Cerebellar cortex (tissue), 1 donor: ENCODE measurements at places on chromosomes 6 and 20.

DNA sequence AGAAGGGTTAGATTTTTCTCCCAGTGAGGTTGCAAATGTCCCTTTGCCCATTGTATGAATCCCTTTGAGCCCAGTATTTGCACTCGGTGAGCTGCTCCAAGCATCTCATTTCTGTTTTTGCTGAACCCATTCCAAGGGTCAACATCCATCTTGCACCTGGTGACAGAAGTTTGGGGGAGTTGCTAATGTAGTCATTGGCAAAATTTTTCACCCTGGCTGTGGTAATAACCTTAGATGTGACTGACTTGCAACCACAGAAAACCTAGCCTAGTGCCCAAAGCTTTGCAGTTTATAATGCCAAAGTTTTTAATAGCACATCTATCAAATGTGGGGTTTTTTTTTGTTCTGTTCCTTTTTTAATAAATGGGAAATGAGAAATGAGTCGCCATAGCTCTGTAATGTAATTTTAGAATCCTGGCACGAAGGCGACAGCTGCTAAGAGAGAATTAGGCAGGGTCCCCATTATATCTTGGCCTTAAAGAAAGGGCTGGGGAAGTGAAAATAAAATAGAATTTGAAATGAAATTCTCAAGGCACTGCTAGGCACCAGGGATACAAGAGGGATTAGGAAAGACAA is 682.8 kb downstream of the KIF16B start:
- no peak for DNase-seq

DNA sequence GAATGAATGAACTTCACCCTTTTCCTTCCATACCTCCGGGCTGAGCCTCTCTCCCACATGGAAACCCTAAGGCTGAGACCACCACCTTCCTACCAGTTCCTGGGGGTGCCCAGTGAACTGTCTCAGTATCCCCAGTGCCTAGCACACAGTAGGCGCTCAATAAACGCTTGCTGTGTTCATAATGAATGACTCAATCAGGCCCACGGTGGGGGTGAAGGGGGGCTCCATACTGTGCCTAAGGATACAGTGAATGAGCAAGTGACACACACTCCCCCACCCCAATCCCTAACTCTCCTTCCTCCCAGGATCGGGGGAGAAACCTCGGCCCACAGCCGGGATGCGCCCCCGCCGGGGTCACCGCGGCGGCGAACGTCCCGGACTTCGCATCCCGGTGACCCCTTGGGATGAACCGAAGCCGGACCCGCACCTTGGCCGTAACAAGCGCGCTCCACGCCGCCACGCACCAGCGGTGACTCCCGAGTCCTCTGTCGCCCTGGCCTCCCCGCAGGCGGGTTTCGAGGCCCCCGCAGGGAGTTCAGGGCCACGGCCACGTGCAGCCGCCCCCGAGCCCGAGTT is 592 bp downstream of the KCNG1 start:
- DNase-seq = no peak

DNA sequence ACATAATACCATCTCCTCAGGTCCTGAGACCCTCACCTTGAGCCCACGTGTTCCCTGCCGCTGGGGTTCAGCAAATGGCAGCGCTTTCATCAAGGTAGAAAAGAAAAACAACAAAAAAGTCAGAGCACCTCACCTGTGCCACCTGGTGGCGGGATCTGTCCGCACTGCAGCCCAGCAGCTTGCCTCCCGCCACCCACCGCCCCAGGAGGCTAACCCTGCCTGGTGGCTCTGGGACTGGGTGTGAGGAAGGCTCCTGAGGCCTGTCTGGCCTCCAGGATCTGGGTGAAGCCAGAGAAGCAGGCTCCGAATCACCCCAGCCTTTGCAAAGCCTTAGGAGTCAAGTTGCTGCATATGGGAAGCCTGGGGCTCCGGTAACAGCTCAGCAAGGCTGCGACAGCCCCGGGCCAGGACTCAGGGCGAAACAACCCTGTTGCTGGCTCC is 270.8 kb downstream of the BMP7 start:
- DNase-seq = peak; percentile 3

DNA sequence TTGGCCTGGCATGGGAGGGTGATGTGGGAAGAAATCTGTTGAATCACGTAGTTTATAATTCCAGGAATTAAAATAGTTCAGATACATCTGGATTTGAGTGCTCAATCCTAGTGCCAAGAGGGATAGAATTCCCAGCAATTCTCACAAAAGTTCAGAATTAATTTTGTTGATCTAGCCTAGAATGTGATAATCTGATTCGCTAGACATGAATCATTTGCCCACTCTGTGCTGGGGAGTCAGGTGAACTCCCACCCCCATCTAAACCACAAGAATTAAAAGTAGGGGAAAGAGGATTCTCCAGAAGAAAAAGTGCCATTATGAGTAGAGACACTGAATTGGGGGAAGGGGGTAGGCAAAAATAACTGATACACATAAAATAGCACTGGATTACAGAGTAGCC is 85.0 kb downstream of the LIN28B start:
- DNase-seq = no peak

- DNase-seq = no peak
Observed at GRCh38 chr20:37363221-37364012, 17.5 kb downstream of the SRC start.

- DNase-seq = no peak
Observed at GRCh38 chr6:158815379-158815724, 3.8 kb downstream of the EZR start.
